NCI-H446 treated with DMSO at 0.1 percent for 48 hours (cell line): ENCODE measurements at places on chromosomes 16 and 17.

DNA sequence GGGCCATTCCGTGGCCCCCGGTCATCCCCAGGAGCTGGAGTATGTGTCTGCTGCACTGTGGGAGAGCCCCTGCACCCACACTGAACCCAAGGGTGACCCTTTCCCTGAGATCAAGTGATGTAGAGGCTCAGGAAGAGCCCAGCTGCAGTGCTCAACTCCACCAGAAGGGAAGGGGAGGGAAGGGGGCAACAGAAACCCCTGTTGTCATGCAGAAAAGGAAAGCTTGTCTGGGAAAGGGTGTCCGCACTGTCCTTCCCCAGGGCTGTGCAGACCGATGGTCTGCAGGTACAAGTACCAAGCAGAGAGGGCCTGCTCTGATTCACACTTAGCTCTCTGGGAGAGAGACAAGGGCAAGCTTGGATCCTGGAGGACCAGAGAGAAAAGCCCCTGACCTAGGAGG lies 45.7 kb upstream of the TOB1 start:
- DNase-seq, result no peak

DNA sequence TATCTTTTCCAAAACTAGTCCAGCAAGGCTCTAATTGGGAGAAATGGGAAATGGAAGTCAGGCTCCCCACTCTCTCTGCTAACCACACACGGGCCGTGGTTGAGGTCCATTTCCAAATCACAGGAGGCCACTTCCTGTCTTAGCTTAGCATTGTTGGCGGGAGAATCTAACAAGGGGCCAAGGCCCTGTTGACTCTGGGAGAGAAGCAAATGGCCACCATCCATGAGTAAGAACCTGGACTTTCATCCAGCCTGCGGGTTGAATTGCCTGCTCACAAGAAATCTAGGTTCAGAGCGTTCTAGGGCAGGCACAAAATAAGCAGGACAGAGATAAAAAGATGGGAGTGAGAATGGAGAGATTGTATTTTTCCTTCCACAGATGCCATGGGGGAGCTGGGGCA lies 5.7 kb downstream of the FAM20A start:
- DNase-seq, result no peak

GRCh38 chr17:35046245-35046644 lies 17.3 kb downstream of the RFFL start:
- no peak for DNase-seq

DNA sequence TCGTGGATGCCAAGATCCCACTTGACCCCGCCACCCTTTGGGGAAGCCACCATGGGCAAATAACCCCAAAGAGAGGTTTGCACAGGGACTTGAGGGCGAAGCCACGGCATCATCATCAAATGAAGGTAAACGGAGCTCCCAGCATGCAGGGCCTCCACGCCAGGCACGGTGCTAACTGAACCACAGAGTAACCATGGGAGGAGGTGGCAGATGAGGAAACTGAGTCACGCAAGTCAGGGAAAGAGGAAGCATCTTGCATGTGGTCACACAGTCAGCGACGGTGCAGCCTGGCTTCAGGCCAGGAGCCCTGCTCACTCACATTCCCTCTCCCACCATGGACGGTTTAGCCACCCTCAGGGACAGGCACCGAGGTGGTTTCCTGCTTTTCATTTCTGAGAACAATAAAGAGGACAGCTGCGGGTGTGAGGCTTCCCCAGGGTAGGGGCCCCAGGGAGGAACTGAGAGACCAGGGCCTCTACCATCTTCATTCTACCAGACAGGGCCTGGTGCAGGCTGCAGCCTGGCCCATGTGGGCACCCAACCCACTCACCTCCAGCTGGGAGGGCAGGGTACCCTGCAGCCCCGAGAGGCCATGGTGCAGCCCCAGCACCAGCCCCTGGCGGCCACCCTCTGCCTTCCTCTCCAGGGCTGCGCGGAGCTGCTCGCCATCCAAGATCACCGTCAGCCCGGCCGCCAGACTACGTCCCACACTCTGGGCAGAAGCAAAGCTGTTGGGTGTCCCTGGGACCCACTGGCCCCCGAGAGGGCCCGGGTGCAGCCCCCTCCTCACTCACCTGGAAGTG lies 78.3 kb downstream of the RMI2 start:
- DNase-seq, result no peak
